ENCODE measurements at places on chromosomes 1 and 21.

- no peak for DNase-seq
Observed at GRCh38 chr1:109918671-109919070, 8.0 kb downstream of the CSF1 start.

DNA sequence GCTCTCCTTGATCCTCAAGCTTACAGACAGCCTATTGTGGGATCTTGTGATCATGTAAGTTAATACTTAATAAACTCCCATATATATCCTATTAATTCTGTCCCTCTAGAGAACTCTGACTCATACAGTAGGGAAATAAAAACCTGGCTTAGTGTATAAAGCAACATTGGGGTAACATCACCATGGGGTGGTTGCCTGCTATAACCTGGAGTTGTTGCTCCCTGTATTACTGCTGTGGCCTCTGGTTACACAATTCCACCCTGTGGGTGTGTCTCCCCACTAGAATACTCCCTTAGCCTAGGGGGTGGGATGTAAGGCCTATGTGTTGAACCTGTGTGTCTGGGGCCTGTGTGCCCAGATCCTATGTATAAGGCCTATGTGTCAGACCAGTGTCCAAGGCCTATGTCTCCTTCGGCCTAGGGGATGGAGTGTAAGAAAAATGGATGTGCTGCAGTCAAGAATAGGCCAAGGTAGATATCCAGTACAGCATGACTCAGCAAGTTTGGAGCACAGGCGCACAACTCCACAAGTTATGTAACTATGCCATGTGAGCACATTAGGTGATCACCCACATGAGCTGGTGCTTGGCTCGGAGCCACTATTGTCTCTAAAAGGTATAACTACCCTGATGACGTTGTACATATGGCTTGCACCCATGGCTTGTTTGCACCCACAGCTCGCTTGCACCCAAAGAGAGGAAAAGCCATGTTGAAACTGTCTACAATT is 96.8 kb upstream of the C1orf21 start:
- DNase-seq = no peak

DNA sequence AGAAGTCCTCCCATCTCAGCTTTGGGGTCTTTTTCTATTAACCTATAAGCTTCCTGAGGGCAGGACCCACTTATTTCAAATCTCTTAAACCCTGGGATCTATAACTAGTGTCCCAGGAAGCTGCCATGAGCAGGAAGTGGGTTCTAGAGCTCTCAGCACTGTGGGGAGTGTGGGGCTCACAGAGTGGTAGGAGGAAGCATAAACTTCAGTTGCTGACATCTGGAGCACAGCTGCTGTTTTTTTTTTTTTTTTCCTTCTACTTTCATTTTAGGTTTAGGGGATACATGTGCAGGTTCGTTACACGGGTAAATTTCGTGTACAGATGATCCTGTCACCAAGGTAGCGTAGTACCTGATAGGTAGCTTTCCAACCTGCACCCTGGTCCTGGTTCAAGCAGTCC is 59.3 kb downstream of the AK4 start:
- DNase-seq = no peak

- no peak for DNase-seq
Observed at GRCh38 chr21:23887725-23888306, 1719.5 kb downstream of the MRPL39 start.

DNA sequence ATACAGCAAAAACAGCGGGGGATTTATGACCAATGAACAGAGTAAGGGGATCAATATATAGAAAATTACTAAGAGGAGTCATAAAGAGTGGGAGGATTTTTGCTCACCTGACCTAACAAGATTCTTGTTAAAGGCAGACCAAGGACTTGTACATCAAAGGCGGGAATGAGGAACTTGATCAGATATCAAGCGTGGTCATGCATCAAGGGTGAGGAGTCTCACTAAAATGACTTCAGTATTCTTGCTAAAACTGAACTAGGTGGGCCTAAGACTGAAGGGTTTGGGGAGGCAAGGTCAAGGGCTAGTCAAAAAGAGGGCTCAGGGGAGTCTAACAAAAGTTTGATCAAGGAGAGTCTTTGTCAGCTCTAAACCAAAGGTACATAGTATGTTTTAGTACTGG is 2.1 kb downstream of the MOV10 start:
- no peak for DNase-seq

- no peak for DNase-seq
Observed at GRCh38 chr1:44828003-44828651, 14.9 kb downstream of the PTCH2 start.

All from esophagus squamous epithelium (tissue), 5 donors.